ENCODE measurements at places on chromosomes 7 and 10. TPM values are rescaled to one million over a fixed set of nuclear protein-coding genes. Genes with fewer than 3 reads are reported as not detected.

Gene POLR3A
- 5.5 TPM for polyA plus RNA-seq

Gene ADIRF
- polyA plus RNA-seq, result not detected

Gene ADAM8
- 27.8 TPM for polyA plus RNA-seq

- no peaks in the 10 kb centered on the region for H3K36me3 ChIP-seq
- H3K4me1 ChIP-seq, result no peaks in the 10 kb centered on the region
- H3K27ac ChIP-seq, result no peak overlapping the region
- DNase-seq, result no peak
- H3K4me3 ChIP-seq, result no peak overlapping the region
- H3K27me3 ChIP-seq, result no peaks in the 10 kb centered on the region
Measured at GRCh38 chr7:37145682-37146081, 303.0 kb downstream of the ELMO1 start.

DNA sequence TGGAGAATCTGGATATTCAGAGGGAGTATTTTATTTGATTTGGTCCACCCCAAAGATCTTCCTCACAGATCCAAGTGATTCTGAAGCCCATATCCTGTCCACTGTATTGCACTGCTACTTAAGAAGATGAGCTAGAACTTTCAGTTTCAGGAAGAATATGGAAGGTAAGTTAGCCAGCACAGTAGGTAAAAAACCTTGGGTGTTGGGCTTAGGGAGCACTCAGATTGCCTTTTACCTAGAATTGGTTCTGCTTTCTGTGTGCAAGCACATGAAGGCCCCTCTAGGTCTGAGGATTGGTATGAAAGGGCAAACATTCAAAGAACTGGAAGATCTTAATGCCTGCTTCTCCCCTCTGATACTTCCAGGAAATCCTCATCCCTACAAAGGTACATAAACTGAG lies 146.7 kb upstream of the COL1A2 start:
- H3K27me3 ChIP-seq, result no peaks in the 10 kb centered on the region
- DNase-seq, result no peak
- no peaks in the 10 kb centered on the region for H3K4me1 ChIP-seq
- H3K27ac ChIP-seq, result no peak overlapping the region

- H3K36me3 ChIP-seq, result peaks cover 13% of the 10 kb centered on the region
- peaks cover 33% of the 10 kb centered on the region for H3K4me1 ChIP-seq
- no peaks in the 10 kb centered on the region for H3K27me3 ChIP-seq
- H3K4me3 ChIP-seq, result peak overlapping the region; percentile 81
Measured at GRCh38 chr10:17227367-17228090, 512 bp upstream of the VIM start.

DNA sequence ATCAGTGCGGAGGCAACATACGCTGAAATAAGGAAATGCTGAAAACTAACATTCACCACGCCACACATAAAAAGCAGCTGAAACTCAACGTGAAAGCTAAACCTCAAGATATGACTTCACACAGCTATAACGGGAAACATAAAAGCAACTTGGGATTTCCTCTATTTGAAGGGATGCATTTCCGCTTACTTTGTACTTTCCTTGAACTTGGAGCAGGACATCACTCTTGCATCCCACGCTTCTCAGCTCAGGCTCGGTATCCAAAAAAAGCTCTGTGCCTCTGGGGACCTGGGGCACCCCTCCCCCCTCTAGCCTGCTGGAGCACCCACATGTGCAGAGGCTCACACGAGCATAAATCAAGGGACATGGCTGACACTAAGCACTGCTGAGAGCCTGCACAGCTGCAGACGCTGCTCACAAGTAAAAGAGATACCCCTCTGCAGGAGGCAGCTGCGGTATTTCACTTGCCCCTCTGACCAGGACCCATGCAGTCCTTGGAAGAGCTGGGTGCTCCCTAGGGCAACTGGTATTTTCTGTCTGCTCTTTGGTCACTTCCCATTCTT lies 34.2 kb downstream of the PARD3 start:
- H3K4me1 ChIP-seq, result no peaks in the 10 kb centered on the region
- H3K36me3 ChIP-seq, result no peaks in the 10 kb centered on the region
- no peaks in the 10 kb centered on the region for H3K27me3 ChIP-seq
- H3K4me3 ChIP-seq, result no peak overlapping the region
- no peak overlapping the region for H3K27ac ChIP-seq
- no peak for DNase-seq

All from naive thymus-derived CD4-positive, alpha-beta T cell (primary cell).